HCEC 1CT (cell line): ENCODE measurements at places on chromosomes 1 and 21.
A peak's percentile ranks its signal among the peaks of the same experiment; 100 is the strongest.

DNA sequence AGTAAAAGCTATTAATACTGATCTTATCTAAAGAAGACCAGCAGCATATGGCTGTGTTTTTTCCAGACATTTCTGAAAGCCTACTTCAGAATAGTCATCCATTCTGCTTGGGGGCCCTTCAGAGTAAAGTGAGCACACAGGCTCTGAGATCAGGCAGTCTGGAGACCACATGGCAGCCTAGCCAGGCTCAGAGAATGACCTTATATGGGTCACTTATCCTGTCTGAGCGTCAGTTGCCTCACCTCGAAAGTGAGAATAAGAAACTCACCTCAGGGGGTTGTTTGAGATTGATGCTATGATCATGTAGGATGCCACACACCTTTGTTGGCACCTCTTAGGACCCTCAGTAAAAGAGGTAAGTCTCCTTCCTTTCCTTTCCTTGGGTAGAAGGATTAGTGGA is 270.4 kb downstream of the GRIK1 start:
- no peak for DNase-seq

DNA sequence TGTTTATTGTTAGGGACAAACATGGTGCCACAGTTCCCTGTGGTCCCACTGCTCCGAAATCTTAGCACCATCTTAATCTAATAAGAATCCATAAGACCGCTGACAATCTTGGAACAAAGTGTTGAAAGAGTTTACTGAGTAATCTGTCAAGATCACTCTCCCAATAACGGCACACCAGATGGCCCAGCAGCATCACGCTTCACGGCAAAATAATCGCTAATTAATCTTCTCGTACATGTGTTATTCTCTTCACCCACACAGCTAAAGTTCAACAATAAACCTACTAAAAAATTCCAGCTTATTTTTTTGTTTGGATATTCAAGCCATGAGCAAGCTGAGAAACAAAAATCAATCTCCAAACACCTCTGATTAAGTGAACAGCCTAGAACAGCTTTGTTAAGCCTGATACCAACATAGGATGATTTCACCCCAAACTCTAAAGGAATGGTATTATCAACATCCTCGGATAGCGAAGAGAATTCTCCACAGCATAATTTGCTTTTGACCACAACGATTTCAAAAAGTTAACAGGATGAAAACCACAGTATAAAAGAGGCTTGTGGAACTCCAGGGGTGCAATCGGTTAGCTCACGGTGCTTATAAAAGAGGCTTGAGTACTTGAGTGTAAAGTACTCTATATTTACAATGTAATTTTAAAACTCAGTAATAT is 329.9 kb upstream of the GREM2 start:
- DNase-seq = no peak

DNA sequence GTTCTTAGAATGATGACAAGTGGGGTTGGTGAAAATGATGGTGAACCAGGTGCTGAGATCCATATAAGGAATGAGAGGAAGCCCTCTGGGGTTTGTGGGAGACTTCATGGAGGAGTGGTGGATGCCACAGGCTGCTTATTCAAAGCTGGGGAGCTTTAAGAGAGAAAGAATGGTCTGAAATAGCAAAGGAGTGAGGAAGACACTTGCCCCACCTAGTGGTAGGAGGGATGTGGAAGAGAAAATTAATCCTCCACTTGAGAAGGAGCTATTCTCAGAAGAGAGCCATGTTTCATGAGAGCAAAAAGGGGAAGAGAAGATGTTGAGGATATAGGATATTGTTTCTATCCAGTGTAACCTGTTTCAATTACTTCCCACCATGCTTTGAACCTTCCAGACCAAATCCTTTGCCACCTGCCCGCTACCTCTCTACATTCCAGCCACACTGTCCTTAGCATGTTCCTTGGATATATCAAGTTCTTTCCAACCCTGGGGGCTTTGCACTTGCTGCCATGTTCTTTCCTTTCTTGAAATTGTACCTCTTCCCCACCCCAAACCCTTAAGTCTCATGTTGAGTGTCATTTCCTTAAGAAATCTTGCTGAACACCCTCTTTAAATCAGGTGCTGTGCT is 19.6 kb upstream of the ZNF648 start:
- peak; percentile 11 for DNase-seq

GRCh38 chr1:44112486-44112885 is 6.1 kb upstream of the KLF17 start:
- peak; percentile 29 for DNase-seq

- no peak for DNase-seq
Observed at GRCh38 chr1:154551474-154551873, 7.0 kb downstream of the UBE2Q1 start.

DNA sequence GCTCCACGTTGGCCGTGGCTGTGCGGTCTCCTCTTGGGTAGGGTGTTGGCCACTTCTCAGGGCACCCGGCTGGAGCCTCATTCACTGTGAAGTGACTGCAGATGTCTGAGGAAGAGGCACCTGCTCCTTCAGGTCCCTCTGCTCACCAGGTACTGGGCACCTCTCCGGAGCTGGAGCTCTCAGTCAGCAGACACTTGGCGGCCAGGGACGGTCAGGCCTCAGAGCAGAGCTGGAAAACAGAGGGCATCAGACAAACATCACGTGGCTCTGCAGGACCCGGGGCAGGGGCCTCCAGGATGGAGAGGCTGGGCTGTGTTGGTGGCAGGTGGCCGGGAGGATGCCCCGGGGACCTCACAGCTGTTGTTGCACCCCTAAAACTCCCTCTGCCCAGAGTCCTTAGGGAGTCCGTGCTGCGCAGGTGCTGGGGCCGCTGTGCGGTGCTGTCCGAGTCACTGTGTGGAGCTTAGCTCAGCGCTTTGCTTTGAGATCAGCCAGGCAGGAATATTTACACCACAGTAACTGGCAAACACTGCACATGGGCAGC is 59.7 kb downstream of the SLX9 start:
- no peak for DNase-seq

- no peak for DNase-seq
Observed at GRCh38 chr1:89965193-89965768, 29.6 kb upstream of the ZNF326 start.

DNA sequence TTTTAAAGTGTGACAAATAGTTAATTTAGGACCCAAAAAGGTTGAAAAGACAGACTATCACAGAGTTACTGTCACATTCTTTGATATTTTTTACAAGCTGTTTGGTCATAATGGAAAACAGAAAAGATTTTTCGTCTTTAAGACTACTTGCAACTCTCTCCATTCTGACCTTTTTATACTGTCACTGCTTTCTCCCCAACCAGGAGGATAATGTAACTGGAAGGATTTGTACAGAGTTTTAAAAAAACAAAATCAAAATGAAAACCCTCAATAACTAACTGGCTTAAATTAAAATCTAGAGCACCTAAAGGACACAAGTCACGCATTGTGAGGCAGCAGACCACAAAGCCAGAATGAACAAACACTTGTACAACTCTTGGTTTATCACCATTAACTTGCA is 257.7 kb downstream of the FAF1 start:
- no peak for DNase-seq

DNA sequence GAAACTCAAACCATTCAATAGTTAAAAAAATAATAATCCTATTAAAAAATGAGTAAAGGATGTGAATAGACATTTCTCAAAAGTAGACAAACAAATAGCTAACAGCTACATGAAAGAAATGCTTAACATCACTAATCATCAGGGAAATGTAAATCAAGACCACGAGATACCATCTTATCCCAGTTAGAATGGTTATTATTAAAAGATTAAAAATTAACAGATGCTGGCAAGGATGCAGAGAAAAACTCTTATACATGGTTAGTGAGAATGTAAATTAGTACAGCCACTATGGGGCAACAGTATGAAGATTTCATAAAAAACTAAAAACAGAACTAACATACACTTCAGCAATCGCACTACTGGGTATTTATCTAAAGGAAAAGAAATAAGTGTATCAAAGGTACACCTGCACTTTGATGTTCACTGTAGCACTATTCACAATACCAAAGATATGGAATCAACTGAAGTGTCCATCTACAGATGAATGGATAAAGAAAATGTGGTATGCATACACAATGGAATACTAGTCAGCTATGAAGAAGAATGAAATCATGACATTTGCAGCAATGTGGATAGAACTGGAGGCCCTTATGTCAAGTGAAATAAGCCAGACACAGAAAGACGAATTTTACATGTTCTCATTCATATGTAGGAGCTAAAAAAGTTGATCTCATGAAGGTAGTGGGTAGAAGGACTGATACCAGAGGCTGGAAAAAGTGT is 117.9 kb downstream of the ACBD6 start:
- DNase-seq = no peak

GRCh38 chr1:107963601-107964335 is 1.2 kb downstream of the VAV3 start:
- DNase-seq = no peak

DNA sequence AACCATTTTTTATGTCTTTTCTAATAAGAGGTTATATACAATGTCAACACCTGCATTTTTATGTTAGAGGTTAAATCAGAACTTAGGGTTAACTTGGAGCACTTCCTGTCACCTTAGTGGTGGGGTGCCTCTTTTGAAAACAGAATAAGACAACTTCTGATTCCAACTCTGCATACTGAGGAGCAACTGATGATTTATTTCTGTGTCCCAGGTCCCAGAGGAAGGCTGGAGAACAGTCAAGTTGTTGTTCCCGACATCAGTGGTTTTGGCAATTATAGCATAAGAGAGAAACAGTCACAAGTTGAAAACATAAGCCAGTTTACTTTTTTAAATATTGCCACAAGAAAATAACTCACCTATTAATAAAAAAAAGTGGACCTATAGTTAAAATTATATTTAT is 871.0 kb upstream of the ADAMTS5 start:
- no peak for DNase-seq

- DNase-seq = no peak
Observed at GRCh38 chr1:73623946-73624345, 574.0 kb downstream of the LRRIQ3 start.

DNA sequence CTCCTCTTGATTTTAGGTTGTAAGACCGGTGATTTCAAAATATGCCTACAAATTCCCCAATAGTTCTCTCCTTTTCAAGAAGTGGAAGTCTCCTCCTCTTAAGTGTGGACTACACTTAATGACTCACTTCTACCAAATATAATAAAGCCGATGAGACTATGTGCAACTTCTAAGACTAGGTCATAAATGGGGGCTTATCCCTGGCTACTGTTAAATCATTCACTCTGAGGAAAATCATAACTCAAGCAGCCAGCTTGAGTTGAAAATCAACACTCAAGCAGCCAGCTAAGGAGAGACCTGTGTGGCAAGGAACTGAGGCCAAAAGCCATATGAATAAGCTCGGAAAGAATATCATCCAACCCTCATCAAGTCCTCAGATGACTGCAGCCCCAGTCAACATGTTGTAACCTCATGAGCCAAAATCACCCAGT is 49.6 kb upstream of the PSMG1 start:
- peak; percentile 45 for DNase-seq

GRCh38 chr1:38297842-38298241 is 251.2 kb upstream of the POU3F1 start:
- DNase-seq = no peak

GRCh38 chr1:179298952-179299351 is 5.4 kb downstream of the SOAT1 start:
- no peak for DNase-seq

DNA sequence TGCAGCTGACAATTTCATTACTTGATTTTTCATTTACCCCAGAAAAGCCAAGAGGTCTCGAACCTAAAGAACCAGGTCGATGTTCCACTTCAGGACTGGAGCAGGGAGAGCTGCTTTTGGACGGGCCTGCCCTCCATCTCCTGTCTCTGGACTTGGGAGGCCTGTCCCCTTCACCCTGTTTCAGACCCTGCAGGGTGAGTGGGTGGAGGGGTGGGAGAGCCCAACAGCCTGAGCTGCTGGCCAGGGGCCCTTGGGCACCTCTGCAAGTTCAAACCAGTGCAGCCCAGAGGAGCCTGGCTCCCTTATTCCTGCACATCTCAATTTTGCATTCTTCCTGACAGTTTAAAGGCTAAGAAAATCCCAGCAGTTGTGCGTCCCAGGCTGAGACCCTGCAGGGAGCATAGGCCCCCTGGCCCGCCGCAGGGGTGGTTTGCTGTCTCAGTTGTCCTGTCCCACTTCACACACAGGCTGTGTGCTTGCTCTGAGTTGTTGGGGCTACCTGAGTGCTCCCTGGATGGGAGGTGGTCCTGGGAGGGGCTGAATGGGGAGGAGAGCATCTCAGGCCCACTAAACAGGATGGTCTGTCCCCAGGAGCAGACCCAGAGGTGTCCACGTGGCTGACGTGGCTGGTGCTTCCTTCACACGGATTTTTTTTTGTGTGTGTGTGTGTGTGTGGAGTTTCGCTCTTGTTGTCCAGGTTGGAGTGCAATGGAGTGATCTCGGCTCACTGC is 443.7 kb downstream of the PTPRU start:
- DNase-seq = no peak

DNA sequence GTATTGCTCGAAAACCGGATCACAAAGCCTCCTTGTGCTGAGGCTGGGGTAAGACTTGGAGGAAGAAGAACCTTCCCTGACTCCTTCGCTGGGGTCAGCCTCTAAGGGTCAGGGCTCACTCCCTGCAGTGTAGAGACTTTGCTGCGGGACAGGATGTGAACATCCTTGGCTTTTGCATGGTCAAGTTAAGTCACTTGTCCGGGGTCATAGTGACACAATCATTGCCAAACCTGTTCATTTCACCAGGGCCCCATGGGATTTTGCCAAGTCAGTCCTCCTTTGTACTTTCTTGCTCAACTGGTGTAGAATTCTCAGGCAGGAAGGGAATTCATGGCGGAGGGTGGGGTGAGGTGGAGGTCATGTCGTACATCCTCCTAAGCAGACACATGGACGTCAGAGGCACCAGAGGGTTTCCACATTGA is 24.7 kb upstream of the IL10 start:
- no peak for DNase-seq

DNA sequence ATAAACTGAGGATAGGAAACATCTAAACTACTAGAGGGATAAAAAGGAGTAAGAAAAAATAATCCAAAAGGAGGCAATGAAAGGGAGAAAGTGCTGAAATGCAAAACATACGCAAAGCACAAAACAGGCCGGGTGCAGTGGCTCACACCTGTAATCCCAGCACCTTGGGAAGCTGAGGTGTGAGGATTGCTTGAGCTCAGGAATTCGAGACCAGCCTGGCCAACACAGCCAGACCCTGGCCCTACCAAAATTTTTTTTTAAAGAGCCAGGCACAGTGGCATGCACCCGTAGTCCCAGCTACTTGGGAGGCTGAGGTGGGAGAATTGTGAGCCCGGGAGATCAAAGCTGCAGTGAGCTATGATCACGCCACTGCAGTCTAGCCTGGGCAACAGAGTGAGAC is 10.5 kb downstream of the SPOCD1 start:
- no peak for DNase-seq
